ENCODE measurements at places on chromosomes 16 and 17.
A peak's percentile ranks its signal among the peaks of the same experiment; 100 is the strongest.

DNA sequence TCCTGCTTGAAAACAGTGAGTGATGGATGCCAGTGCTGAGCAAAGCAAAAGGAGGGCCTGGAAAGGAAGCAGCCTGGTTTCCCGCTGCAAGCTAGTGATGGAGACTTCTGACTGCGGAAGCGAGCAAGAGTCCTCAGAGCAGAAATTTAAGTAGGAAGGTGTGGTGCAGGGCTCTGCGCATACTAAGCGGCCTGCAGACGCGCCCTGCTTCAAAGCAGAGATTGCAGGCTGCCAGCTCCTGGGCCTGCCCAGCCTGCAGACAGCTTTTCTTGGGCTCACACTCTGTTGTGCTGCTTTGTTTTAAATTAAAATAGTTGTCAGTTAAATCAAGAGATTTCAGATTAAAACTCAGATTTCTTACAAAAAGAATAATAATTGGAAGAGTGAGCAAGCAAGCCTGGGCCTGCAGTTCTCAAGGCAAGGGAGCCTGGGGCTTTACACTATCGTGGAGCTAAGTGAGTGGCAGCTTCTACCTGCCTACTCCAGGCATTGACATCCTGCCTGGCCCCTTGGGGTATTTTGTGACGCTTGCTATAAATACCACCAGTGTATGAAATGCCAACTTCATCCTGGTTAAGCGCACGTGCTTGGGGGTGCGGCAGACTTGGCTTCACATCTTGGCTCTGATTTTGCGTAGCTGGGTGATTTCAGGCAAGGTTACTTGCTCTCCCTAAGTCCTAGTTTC is 237.3 kb downstream of the XYLT1 start:
- no peak for DNase-seq

GRCh38 chr17:40303009-40303657 is 5.8 kb upstream of the RARA start:
- peak; percentile 63 for DNase-seq

DNA sequence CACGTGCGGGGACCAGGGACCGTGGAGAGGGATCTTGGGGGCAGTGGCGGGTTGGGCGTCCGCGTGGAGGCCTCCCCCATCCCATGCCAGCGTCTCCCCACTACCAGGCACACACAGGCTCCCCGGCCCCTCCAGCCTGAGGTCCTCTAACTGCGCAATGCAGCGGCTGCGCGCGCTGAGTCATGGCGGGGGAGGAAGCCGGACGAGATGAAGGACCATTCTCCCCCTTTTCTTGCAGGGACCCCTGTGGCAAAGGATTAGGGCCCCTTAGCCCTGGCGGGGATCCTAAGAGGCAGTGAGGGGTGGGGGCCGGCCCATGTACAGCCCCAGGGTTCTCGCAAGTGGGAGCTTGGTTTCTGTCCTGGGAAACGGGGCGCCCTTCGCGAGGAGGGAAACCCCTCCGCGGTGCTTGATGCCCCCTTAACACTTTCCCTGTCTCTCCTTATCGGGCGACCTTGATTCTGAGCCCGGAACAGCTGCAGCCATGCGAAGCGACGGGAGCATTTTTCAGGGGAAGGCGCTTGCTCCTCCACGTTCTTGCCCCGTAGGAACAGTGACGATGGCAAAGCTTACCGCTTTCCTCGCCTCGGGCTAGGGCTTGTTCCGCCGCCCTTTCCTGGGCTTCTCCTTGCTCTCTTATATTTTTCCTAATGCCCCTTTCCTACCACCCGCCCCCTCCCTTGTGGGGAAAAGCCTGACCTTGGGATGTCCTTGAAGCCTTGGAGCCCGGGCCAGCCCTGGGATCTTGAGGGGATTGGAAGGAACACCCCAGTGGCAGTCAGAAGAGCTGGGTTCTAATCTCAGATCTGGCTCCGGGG is 592 bp downstream of the ALDOA start:
- peak; percentile 78 for DNase-seq

GRCh38 chr16:28089992-28090365 is 26.5 kb upstream of the GSG1L start:
- DNase-seq, result no peak

- DNase-seq, result no peak
Measured at GRCh38 chr17:35752471-35752870, 568 bp downstream of the GAS2L2 start.

- DNase-seq, result no peak
Measured at GRCh38 chr17:61338000-61338798, 61.4 kb upstream of the TBX2 start.

- DNase-seq, result no peak
Measured at GRCh38 chr16:4096509-4096908, 19.7 kb downstream of the ADCY9 start.

- peak; percentile 40 for DNase-seq
Measured at GRCh38 chr16:53429221-53429943, 4.9 kb upstream of the RBL2 start.
